Hindlimb muscle (tissue), 1 donor: ENCODE measurements at places on chromosomes 16 and 17. TPM values are rescaled to one million over a fixed set of nuclear protein-coding genes. Genes with fewer than 3 reads are reported as not detected.
A peak's percentile ranks its signal among the peaks of the same experiment; 100 is the strongest.

DNA sequence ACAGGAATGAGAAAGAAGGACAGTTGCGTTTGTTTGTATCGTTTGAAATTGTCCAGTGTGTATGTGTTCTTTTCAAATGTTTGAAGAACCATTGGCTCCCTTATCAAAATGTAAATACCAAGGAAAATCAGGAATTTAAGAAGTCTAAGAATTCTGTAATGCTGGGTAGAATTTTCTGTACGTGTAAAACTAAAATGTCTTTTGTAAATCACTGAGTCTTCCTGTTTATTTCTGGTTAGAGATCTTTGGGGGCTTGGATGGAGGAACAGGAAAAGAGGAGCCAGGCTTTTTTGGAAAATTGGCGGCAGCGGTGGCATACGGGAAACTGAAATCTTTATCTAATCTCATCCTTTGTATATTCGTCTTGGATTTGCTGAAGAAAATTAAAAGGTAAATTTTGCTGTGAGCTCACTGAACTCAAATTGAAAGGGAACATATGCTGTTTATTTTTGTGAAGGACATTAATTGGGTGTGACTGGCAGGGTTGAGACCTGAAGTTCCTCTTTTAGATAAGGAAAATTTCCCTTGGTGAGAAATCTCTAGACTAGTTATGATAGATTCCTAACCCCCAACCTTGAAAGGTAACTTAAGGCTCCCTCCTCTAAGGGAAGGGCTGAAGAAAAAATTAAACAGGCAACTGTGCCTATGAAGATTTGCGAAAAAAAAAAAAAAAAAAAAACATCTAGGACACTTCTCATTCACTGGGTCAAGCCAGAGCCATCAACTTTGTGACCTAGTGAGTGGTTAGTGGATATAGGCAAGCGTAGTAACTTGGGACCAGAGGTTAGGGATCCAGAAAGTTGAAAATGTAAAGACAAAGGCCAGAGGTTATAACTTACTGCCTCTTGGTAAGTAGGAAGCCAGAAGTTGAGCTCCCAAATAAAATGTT lies 10.8 kb downstream of the TAT start:
- DNase-seq, result no peak

- no peak for DNase-seq
These were observed 22.3 kb downstream of the CARHSP1 start for GRCh38 chr16:8846401-8846932.

DNA sequence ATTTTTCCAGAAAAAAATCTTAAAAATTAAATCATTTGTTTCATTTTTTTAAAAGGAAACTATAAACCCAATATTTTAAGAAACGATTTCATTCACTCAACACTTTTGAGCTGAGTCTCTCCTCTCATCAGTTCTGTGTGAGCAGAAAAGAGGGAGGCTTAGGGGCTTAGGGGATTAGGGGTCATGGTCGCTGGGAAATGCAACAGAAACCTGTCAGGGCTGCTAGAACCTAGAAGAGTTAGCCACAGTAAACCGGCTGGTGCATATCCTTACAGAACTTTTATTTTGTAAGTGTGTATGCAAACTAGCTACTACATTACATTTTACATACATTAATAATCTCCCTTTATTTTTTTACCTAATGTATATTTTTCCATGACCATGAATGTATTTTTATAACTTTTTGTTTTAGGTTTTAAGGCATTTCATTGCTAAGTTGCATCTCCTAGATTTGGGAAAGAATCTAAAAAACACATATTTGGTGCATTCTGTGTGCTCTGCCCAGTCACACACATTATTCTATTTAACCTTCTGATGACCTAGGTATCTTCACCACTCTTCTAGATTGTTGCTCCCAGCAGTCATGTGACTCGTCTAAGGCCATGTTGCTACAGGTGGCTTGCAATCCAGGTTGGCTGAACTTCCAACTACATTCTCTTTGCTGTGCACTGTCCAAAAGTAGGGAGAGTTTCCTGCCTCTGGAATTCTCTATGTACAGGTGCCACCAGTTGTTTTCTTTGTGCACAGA lies 24.4 kb downstream of the TBC1D3B start:
- no peak for DNase-seq

Gene FBXW10
- polyA plus RNA-seq, result 0.13 TPM

GRCh38 chr17:2239170-2239551 lies 64.4 kb downstream of the SMG6 start:
- DNase-seq, result no peak

GRCh38 chr16:51224317-51224716 lies 73.2 kb upstream of the SALL1 start:
- DNase-seq, result no peak

DNA sequence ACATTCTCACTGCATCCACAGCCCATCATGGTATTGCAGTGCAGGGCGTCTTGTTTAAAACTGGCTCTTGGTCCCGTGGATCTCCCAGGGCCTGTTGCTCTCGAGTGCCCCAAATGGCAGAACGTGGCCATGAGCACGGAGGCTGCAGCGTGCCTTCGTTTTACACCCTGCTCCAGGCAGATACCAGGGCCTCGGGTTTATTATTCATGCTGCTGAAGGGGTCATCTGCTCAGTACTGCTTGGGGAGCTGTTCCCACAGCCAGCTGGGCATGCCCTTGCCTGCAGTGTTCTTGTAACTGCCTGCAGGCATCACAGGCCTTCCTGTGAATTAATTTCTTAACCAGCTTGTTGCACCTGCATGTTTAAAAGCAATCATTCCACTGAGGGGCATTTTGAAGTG lies 129.7 kb upstream of the CHMP6 start:
- no peak for DNase-seq

Gene C1QTNF1
- polyA plus RNA-seq, result 4.2 TPM

Gene AOC2
- 1.0 TPM for polyA plus RNA-seq

DNA sequence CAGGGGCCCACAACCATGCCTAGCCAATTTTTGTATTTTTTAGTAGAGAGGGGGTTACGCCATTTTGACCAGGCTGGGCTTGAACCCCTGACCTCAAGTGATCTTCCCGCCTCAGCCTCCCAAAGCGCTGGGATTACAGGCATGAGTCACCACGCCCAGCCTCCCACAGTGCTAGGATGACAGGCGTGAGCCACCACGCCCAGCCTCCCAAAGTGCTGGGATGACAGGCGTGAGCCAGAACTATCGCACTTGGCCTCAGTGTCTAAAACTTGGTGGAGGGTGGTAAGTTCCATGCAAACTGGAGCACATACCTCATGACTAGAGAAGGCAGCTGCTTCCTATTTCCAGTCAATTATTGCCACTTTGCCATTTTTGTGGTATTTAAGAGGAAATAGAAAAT lies 7.1 kb downstream of the HSD17B2 start:
- no peak for DNase-seq

Gene IL21R
- polyA plus RNA-seq, result 0.23 TPM

GRCh38 chr17:17782523-17783115 lies 54.2 kb downstream of the SREBF1 start:
- DNase-seq, result peak; percentile 51

Gene IGSF6
- polyA plus RNA-seq, result 4.5 TPM

DNA sequence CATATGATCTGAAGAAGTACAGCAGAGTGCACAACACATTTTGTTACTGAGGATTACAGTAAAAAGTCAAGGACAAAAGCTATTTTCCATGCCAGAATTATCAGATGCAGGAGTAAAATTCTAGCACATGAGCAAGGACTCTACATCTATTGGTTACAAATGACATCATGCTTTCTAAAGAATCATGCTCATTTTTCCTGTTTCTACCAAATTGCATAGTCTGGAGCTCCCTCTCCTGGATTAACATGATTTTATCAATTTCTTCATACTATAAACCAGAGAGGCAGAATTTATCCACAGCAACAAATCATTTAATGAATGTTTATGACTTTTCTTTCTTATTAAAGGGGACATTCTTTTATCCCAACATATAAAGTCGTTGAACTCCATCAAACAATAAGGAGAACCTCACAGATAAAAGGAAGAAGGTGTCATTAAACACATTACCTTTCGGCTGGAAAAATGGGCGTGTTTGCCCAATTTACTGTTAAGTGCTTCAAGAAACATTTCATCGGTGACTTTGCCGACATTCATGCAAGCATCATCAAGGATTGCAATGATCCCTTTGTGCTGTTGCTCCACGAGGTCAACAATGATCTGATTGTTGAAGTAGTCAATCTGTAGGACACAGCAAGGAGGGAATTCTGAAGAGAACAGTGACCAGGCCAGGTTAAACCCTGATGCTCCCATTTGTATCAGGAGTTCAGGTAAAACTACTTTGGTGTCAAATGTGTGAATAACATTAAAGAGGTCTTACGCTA lies 121.7 kb downstream of the MYO1D start:
- peak; percentile 58 for DNase-seq

DNA sequence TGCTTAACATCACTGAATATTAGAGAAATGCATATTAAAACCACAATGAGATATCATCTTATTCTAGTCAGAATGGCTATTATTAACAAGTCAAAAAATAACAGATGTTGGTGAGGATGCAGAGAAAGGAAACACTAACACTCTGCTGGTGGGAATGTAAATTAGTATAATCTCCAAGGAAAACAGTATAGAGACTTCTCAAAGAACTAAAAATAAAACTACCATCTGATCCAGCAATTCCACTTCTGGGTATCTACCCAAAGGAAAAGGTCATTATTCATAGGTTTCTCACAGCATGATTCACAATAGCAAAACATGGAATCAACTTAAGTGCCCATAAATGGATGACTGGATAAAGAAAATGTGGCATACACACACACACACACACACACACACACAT lies 166.4 kb downstream of the CEP112 start:
- no peak for DNase-seq
